Activated T-helper 1 cell treated with anti-CD3 and anti-CD28 coated beads, Interleukin-2, amount 50 U/mL, for 16 hours (primary cell): ENCODE measurements at places on chromosomes 7 and 10.
A peak's percentile ranks its signal among the peaks of the same experiment; 100 is the strongest.

DNA sequence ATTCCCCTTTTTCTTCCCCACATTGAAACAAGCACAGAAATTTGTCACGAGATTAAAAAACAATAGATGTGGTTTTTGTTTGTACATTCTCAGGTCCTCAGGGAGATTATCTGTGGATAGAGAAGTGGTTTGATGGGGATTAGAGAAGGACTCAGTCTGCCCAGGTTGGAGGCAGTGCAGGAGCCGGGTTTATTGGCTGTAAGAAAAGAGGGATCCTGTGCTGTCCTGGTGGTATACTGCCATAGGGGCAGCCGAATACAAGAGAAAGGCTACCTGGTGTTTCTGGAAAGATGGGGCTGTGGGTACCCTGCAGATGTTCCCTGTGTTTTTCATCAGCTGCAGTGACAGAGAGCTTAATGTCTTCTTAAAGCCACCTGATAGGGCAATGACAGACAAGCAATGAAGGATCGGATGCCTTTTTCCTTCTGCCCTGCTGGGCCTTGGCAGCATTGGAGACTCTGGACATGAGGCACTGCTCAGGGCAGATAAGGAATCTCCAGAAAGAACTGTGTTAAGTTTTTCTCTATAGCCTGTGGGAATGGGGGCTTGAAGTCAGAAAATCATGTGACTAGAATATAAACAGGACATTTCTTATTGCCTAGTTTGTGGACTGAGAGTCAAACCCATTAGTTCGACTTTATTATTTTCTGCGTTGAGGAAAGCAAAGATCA is 18.1 kb upstream of the GPR141 start:
- no peak for DNase-seq

DNA sequence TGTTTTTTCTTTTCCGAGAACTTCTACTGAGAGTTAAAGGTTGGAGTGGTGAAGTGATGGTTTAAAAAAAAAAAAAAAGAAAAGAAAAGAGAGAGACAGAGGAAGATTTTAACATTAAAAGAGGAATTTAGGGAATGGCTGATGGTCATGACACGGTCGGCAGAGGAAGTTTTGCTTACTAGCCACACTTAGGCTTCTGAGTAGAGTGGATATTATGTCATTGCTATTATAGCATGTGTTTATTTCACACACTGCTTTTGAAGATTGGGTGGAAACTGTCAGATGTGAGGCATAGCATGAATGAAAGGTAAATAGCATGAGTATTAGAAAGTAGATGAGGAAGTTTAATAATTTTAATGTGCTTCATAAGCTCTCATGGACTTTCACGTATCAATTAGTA is 2.5 kb downstream of the KAT6B start:
- no peak for DNase-seq

DNA sequence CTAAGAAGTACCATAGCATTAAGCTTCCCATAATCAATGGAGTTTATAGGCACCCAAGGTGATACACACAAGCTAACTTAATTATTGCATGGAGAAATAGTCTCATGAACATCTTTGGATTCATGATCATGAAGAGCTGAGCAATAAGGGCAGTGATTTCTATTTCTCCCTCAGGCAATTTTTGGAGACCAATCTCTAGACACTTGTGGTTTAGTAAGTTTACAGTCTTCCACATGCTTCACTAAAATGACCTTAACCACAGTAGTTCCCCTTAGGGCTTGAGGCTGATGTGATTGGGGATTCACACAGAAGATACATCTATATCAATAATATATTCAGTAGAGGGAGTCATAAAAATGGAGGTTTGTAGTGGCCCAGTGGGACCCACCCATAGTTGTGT is 241.2 kb downstream of the CCDC7 start:
- DNase-seq = no peak

DNA sequence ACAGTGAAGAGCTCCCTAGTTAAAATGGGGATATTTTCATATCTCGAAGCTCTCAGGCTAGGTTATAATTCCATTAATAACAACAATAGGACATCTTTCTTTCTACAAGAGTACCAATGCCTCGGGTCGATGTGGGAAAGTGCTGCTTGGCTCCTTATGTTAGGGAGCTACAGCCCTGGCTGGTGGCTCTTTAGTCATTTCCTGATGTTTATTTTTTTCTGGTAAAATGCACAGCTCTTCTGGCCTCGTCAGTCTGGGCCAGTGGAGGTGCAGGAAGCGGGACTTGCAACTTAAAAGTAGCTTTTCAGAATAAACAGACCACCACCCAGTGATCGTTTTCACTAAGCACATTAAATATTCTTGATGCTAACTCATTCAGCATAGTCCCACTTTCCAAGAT is 58.3 kb downstream of the MKX start:
- no peak for DNase-seq

GRCh38 chr10:103548006-103548405 is 54.5 kb downstream of the NEURL1 start:
- DNase-seq = no peak

DNA sequence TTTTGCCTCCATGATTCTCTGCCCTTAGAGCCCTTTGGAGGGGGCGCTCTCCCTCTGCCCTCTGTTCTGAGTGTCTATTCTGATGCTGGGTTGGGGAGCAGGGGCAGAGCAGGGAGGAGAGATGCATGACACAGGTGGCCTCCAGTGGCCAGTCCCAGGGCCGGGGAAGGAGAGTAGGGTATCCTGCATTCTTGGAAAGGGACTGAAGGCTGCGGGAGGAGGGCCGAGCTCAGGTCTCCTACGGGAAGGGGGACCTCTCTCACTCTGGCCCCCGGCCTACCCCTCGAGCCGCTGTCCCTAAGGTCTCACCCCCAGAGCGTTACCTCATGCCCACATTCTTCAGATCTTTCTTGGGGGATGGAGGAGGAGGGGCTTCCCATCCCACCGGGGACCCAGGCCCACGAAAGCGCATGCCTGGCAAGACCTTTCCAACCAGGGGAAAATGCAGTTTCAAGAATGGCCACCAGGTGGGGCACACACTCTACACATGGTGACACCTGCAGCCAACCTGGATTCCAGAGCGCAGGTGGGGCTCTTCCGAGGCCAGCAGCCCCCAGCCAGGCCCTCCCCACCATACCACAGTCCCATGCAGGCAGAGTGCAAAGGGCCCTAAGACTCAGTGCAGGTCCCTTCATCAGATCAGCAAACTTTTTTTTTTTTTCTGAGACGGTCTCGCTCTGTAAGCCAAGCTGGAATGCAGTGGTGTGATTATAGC is 86.4 kb downstream of the MYL10 start:
- peak; percentile 71 for DNase-seq

DNA sequence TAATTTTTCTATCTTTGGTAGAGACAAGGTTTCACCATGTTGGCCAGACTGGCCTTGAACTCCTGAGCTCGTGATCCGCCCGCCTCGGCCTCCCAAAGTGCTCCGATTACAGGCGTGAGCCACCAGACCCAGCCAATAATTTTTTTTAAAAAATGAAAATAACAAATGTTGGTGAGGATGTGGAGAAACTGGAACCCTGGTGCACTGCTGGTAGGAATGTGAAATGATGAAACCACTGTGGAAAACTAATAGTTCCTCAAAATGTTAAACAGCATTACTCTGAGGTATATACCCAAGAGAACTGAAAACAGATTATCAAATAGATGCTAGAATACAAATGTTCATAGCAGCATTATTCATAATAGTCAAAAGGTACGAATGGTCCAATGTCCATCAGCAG is 23.0 kb upstream of the YWHAG start:
- DNase-seq = no peak

- no peak for DNase-seq
Measured at GRCh38 chr7:101636822-101637623, 7.9 kb upstream of the MYL10 start.

DNA sequence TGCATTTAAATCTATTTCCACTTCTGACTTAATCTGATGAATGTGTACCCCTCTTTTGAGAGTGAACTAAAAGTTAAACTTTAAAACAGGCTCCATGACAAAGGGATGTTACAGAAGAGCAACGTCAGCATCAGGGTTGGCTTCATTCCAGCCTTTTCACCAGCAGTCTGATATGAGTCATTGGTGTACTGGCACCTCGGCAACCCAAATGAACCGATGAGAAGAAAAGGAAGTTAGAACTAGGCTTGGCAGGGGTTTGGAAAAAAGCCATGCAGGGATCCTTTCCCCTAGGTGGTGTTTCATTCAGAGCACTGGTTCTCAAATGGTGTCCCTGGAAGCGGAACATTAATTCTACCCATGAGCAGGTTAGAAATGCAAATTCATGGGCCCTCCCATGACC is 53.6 kb downstream of the SEC61G start:
- DNase-seq = no peak

DNA sequence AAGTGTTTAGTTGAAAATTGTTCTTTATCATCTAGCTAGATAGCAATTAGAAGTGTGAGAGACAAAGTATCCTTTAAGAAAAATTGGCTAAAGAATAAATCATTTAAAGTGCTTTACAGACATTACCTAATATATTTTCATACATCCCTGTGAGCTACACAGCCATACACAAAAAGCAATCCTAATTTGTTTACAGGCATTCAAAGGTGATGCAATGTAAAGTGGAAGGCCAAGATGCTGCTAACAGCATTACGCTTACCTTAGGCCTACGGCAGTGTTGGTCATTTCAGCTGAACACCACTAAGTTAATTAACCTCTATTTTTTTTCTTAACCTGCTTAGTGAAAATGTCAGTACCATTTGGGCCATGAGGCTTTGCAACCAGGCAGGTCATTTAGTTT is 10.7 kb upstream of the CASD1 start:
- DNase-seq = no peak

- no peak for DNase-seq
Measured at GRCh38 chr7:103445228-103446048, 569 bp downstream of the SLC26A5 start.
